ENCODE measurements at places on chromosomes 12 and 14.

- no peak for DNase-seq
Measured at GRCh38 chr14:51419685-51420084, 179.6 kb downstream of the TMX1 start.

DNA sequence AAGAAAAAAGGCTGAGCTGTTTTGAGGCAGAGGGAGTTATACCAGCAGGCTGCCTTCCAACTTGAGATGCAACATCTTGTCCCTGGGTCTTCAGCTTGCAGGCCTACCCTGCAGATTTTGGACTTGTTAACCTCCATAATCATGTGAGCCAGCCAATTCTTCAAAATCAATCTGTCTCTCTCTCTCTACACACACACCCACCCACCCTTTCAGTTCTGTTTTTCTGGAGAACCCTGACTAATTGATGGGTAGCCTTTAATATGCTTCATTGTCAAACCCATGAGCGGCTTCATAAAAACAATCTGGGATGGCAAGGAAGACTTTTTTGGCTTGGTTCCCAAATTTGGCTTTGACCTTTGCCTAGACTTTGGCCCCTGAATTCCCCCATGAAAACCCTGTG is 113.9 kb downstream of the TMX1 start:
- DNase-seq, result no peak

DNA sequence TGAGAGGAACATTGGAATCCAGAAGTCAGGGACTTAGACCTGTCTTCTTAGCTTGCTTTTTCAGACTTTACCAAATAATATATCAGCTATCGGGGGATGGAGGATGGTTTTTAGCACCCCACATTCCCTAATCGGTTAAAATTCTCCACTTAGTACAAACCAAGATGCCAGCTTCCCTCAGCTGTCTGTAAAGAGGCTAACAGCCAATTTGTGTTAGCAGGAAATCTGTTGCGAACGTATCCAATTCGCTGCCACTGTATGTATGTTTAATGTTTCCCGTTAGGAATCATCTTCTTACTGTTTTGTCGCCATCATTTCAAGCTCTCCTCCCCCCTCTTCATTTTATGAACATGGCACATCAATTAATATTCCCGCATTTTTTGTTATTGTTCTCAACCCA is 289.0 kb downstream of the BCL11B start:
- DNase-seq, result no peak

DNA sequence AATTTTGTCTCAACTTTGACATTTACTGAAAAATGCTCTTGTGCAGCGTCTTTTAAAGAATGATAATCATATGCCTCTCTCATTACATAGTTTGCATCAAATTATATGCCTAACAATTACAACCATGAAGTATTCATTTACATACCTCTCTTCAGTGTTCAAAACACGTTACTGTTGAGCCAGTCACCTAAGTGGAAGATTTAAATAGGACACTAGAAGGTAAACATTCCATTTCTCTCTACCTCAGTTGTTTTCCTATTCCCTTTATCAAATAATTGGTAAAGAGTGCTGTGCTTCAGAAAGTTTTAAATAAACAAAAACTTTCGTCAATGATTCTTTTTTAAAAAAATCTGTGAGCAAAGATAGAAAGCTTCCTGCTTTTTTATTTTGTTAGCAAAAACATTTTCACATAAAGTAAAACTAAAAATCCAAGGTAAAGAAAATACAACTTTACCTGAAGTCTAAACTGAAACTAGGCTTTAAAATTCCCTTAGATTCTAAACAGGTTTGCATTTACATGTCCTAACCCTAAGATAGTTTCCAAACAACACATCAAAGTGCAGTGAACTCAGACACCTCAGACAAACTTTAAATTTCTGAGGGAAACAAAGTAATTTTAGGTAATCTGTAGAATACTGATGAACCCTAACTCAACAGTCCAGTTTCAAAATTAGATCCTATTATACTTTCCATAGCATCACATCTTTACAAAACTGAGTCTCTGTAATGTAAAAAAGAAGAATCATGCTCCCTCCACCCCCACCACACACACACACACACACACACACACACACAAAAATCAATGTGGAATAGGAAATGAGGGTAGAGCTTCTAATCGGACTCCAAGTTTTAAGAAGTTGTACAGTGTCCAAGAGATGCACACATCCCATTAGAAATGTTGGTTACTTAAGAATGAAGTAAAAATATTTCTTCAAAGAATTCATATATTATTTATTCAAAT is 46.2 kb downstream of the PAWR start:
- no peak for DNase-seq

- no peak for DNase-seq
Measured at GRCh38 chr14:23164250-23164649, 19.2 kb downstream of the SLC7A8 start.

- DNase-seq, result no peak
Measured at GRCh38 chr12:129901254-129901653, 2.6 kb downstream of the TMEM132D start.

DNA sequence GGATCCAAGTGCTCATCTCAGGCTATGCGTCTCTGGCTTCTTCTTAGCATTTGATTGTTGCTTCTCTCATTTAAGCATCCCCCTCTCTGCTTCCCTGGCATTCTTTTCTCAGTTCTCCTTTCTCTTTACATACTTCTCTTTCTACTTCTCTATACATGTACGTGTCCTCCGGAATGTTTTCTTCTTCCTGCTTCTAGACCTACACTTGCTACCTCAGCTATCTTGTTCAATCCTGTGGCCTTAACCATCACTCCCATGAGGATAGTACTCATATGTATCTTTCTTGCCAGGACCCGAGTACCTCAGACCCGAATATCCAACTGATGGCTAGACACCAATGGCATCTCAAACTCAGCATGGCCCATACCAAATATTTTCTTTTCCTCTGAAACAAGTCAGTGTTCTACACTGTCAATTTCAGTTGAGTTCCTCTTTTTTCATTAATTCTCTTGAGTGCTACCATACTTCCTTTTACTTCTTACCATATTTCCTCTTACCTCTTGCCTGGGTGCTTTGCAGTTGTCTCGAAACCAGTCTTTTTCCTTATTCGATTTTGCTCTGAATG is 115.1 kb upstream of the SLC38A2 start:
- DNase-seq, result no peak

DNA sequence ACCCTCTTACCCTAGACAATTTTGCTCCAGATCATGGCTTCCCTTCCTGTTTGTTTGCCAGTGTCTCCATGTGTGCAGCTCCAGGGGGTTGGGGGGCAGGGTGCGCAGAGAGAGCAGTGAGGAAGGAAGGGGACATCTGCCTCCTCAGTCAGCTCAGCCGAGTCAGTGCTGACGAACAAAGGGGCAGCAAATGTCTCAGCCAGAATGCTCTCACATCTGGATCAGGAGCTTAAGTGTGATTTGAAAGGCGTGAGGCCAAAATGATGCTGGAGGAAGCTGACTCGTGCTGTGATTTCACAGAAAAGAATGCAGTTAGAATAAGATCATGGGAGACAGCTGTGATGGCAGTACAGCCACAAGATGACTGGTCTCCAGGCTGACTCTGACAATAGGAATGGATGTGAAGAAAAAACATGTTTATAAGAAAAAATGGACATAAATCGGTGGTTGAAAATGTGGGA is 27.1 kb upstream of the CDK17 start:
- no peak for DNase-seq

DNA sequence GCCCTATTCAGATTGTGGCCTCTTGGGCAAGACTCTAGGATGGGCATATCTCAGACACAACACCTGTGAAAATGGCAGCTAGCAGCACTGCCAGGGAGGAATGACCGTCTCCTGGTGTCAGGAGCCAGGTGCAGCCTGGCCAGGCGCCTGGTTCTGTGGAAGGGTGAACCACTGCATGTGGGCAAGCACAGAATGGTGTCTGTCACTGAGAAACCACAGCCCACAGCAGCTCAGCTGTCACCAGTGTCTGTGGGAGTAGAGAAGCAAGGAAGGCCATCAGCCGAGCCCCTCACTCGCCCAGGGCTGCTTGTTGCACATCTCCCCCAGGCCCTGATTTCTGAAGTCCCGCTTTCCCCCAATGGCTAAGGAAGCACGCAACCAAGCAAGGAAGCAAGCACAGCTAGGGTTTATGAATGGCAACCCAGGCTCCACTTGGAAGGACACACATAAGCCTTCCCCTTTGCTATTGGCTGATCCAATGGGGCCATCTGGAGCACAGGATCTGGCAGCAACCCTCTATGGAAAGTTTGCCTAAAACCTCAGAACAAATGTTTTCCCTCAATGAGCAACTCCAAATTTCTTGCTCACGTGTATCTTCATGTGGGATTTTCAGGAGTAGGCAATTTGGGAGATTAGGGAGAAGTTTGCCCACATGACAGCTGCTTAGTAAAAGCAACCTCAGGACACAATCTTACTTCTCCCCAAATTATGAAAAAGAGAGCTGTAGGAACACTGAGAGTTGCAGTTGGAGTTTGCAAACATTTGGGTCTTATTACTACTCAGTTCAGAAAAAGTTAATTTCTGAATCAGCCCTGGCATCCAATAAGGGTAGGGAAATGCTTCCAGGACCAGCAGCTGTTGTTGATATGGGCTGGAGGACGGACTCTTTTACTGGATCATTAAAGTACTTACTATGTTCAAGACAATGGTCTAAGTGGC is 44.7 kb downstream of the GPHB5 start:
- DNase-seq, result peak; percentile 50

GRCh38 chr14:32821964-32822653 is 116.6 kb upstream of the NPAS3 start:
- DNase-seq, result no peak

- peak; percentile 68 for DNase-seq
Measured at GRCh38 chr12:52230364-52231281, 2.4 kb upstream of the KRT7 start.

DNA sequence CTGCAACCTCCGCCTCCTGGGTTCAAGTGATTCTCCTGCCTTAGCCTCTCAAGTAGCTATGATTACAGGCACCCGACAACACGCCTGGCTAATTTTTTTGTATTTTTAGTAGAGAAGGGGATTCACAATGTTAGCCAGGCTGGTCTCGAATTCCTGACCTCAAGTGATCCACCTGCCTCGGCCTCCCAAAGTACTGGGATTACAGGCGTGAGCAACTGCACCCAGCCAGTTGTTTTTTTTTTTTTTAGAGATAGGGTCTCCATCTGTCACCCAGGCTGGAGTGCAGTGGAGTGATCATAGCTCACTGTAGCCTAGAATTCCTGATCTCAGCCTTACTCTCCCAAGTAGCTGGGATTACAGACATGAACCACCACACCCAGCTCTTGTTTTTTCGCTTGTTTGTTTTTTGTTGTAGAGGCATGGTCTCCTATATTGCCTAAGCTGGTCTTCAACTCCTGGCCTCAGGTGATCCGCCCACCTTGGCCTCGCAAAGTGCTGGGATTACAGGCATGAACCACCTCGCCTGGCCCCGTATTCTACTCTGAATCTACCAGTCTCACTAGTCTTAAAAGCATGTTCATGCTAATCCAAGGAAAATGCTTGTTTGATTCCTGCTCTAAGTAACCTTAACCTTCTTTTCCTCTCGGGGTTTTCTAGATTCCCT is 31.7 kb upstream of the STRN3 start:
- DNase-seq, result no peak

DNA sequence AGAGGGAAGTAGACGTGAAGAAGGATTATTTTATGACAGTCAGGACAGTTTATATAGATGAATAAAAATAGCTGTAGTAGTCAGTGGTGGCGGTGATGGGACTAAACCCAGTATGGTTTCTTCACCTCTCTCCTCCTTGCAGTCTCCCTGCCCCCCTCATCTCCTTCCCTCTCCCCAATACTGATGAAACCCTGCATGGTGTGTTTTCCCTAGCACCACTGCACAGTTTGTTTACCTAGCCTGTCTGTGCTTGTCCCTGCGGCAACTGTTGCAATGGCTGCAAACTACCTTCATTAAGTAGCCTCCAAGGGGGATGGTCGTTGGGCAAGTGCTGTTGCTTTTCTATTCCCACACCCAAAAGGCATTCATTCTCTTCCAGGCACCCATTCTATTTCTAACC is 14.7 kb downstream of the PCBP2 start:
- DNase-seq, result no peak

DNA sequence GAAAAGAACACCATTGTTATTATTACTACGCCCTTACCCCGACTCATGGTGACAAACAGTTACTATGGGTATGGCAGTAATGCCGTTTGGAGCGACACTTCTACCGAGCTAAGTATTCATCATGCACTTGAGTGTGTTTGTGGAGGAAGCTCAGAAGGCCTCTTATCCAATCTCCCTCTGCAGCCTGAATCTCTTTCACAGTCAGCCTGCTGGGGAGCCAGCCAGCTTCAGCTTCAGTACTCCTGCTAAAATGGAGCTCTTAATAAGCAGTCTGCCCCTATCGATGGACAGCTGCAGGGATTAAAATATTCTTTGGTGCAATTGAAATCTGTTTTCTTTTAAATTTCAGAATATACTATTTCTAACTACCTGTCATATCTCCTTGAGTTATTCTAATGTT is 24.7 kb upstream of the ATP5MC2 start:
- peak; percentile 52 for DNase-seq

GRCh38 chr14:81523616-81524015 is 10.0 kb downstream of the SEL1L start:
- no peak for DNase-seq

DNA sequence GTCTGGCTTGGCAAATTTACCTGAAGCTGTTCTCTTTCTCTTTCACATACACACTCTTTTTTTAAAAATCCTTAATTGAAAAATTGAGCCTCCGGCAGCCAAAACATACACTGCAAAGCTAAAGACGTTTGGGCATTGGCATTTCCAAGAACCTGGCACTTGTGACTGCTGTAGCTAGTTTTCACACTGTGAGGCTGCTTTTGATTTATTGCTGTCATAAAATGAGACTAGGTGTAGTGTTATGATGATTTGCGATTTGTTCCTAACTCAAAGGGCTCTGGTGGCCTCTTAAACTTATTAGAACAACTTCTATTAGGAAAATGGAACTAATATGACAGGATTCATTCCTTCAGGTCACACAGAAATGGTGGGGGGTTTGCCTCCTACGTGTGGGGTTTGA is 377.1 kb upstream of the FAR2 start:
- no peak for DNase-seq

DNA sequence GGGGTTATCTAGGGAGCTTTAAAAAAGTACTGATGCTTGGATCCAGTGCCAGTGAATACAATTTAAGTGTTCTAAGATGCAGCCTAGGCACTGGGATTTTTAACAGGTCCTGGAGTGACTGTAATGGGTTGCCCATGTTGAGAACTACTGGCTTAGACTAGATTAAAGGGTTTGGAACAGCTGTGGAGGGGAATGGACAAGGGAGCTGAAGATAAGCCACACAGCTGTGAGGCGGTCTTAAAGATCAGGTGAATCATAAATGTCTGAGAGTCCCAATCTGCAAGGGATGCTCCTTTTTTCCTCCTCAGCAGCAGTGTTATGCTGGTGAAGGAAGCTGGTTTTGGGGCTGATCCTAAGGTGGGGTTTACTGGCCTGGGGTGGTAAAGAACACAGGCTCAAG is 35.5 kb upstream of the FRMD6 start:
- no peak for DNase-seq

DNA sequence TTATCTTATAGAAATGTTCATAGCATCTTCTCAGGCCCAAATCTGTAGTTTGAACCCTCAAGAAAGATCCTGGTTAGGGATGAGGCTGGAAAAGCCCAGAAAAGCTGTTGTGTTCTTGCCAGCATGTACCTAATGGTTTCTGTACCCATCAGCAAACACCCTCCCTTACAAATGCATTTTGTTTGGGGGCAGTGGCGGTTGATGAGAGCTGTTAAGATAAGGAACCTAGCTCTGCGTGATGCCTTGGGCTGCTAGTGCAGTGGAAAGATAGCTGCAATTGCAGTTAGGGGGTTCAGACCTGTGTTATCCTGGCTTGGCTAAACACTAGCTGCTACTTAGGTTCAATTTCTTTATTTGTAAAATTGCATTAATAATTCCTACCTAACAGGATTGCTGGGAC is 3.6 kb downstream of the TPH2 start:
- no peak for DNase-seq

- DNase-seq, result no peak
Measured at GRCh38 chr12:117885211-117885610, 83.6 kb downstream of the KSR2 start.
